ENCODE measurements at places on chromosomes 16 and 17.

GRCh38 chr16:81786321-81786720 lies 7.2 kb downstream of the PLCG2 start:
- no peak for DNase-seq

- DNase-seq = no peak
Observed at GRCh38 chr16:80691111-80691741, 113.2 kb downstream of the CDYL2 start.

- no peak for DNase-seq
Observed at GRCh38 chr17:42920106-42920900, 19.7 kb downstream of the G6PC1 start.

GRCh38 chr16:2689968-2690801 lies 7.9 kb downstream of the KCTD5 start:
- DNase-seq = no peak

- DNase-seq = no peak
Observed at GRCh38 chr17:75439287-75439686, 17.1 kb upstream of the TMEM94 start.

- no peak for DNase-seq
Observed at GRCh38 chr16:50553182-50553710, 5.0 kb downstream of the NKD1 start.

GRCh38 chr16:86510465-86511261 lies at the start of gene FOXF1:
Gene FOXF1 (plus strand): TSS chr16:86510527. CDS start chr16:86510570, 43 bp downstream.
- no peak for DNase-seq

GRCh38 chr17:63740464-63741142 lies 996 bp downstream of the STRADA start:
- no peak for DNase-seq

DNA sequence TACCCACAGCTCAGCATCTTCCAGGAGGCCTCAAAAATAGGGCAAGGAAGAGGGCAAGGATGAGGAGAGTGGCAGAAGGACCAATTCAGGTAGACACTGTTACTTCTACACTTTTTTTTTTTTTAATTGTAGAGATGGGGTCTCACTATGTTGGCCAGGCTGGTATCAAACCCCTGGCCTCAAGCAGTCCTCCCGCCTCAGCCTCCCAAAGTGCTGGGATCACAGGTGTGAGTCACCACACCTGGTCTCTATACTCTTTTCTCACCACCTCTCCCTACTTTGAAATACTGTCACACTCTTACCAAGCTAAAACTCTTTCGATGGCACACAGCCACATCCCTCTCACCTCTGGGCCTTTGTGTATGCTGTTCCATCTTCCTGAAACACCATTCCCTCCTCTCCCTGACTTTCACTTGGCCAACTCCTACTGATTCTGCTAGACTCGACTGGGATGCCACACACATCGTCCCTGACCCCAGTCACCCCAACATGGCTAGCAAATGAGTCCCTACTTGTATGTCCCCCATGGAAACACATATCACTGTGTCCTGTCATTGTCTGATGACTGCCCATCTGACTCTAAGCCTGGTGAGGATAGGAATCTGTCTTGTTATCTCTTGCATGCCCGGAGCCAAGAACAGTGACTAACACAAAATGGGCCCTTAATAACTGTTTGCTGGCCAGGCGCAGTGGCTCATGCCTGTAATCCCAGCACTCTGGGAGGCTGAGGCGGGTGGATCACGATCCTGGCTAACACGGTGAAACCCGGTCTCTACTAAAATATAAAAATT lies 7.2 kb upstream of the SLC43A2 start:
- no peak for DNase-seq

- no peak for DNase-seq
Observed at GRCh38 chr16:29686740-29687332, 7.9 kb downstream of the QPRT start.

DNA sequence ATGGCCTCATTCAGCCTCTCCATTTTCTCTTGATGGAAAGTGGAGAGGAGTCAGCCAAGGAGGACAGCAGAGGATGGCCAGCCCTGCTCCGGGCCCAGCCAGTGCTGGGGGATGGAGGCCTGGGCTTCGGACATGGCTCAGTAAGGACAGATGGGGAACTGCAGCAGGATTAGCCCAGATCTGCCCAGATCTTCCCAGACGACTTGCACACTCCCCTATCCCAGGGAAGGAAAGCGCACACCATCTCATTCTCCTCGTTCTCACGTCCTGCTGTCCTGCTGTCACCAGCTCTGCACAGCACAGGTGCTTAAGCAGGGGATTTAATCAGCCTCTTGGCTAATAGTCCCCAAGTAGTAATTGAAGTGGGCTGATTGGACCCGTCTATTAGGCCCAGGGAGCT lies 100.2 kb upstream of the SDK2 start:
- DNase-seq = no peak

- DNase-seq = no peak
Observed at GRCh38 chr17:78522031-78522809, 55.0 kb downstream of the DNAH17 start.

- no peak for DNase-seq
Observed at GRCh38 chr16:67652578-67653127, 7.4 kb downstream of the ACD start.

DNA sequence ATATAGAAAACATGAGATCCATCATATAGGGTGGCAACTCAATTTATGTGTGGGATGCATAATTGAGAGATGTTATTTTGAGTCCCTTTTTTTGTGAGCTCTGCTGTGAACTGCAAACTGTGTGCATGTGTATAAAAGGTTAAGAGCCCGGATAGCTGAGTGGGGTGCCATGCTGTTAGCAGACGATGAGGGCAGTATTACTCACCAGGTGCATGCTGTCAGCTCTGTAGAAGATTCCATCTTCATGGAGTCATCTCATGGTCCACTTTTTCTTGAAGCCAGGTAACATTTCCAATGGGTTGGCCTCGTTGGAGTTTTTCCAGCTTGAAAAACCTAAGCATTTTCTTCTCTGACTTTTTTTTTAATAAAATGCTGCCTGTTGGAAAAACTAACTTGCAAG lies 43.0 kb upstream of the RHBDL3 start:
- no peak for DNase-seq

All from stimulated activated CD4-positive, alpha-beta T cell treated with anti-CD3 and anti-CD28 coated beads, Interleukin-2, amount 100 ng/mL, for 24 hours (primary cell).